ENCODE measurements at places on chromosomes 3 and 15.

DNA sequence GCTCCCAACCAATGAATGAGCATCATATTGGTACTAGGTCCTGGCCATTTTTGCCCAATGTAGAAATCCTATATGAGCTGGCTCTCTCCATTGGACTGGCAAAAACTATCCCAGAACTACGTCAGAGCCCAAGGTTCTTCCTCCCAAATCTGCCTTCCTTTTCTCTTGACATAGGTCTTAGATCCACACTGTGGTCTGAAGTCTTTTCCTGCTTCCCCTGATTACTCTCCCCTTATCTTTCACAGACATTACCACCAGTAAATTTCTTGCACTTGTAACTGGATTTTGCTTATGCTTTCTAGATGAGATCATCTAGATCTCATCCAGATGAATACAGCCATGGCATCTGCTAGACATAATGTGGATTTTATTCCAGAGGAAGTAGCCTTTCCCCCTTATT lies 141.2 kb upstream of the GADL1 start:
- DNase-seq: no peak

- DNase-seq: no peak
Measured at GRCh38 chr3:21755896-21756295, 4.9 kb upstream of the ZNF385D start.

DNA sequence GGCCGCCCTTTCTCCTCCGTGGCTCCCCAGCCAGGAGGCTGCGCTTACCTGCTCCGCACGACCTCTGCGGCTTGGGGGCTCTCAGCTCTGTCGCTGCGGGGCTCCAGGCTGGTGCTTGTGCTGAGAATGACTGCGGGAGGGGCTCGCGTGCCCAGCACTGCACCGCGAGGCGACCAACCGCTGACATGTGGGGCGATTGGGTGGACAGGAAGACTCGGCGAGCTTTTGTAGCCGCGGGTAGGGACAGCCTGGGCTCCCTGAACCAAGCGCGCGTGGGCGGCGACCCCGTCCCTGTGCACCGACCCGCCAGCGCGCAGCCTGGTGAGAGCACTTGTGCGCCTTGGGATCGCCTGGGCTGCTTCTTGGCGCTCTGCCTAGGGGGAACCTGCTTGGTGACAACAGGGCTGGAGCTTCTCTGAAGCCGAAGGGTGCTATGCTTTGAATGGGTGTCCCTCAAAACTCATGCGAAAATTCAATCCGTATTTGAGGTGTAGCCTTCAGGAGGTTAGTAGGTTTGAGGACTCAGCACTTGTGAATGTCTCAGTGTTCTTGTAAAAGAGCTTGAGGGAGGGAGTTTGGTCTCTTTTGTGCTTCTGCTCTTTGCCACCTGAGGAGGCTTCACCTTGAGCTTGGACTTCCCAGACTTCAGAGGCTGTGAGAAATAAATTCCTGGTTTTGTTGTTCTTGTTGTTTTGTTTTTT lies 50.4 kb downstream of the IL12A start:
- DNase-seq: no peak

DNA sequence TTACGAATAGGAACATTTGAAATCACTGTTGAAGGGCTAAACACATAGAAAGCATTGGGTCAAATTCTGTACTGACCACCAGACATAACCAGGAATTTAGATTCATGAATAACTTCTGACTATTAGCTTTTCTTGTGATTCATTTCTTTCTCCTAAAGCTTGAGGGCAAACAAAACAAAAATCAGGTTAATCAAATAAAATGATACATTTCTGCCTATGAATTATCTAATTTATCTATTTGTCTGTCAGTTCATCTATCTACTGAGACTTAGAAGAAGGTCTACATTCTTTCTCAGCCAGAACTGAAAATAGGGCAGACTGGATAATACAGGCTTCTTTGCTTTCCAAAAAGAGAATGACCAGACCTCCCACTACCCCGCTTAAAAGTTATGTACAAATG lies 65.9 kb upstream of the ST3GAL6 start:
- DNase-seq: no peak

DNA sequence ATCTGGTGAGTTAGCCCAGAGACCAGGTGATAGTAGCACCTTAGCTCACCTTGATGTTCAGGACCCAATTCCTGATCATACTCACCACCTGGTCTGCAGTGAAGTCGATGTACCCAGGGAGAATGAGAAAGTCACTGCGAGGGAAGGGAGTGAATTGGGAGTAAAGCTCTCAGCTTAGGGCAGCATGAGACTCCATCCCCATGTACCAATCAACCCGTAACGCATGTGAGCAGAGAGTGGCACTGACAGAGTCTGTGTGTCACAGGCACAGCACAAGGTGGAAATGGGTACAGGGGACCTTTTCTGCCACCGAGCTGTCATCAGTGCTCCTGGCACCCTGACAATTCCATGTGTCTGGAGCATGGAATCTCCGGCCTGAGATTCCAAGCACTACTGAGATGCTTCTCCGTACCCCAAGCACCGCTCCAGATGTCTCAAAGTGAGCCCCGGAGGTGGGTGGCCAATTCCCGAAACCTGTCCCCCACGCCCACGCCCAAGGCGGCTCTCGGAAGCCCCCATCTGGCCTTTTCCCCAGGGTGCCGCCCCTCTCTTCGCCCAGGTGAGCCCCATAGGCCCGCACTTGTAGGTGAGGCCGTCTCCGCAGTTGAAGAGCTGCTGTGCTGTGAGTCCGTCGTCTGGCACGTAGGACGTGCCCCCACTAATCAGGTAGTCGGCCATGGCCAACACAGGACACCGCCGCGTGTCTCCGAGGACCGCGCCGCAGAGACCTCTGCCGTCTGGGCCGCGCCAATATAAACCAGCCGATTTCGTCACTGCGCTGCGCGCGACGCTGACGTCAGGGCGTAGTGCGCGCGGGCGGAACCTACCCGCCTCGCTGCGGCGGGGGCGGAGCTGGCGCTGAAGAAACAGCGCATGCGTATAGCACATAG lies at the start of gene IMPDH2:
Gene IMPDH2, minus strand, starts transcription at position 726 of the 890 bp plus-strand sequence. Its CDS starts 48 bp downstream, at position 678.
- peak; percentile 91 for DNase-seq

DNA sequence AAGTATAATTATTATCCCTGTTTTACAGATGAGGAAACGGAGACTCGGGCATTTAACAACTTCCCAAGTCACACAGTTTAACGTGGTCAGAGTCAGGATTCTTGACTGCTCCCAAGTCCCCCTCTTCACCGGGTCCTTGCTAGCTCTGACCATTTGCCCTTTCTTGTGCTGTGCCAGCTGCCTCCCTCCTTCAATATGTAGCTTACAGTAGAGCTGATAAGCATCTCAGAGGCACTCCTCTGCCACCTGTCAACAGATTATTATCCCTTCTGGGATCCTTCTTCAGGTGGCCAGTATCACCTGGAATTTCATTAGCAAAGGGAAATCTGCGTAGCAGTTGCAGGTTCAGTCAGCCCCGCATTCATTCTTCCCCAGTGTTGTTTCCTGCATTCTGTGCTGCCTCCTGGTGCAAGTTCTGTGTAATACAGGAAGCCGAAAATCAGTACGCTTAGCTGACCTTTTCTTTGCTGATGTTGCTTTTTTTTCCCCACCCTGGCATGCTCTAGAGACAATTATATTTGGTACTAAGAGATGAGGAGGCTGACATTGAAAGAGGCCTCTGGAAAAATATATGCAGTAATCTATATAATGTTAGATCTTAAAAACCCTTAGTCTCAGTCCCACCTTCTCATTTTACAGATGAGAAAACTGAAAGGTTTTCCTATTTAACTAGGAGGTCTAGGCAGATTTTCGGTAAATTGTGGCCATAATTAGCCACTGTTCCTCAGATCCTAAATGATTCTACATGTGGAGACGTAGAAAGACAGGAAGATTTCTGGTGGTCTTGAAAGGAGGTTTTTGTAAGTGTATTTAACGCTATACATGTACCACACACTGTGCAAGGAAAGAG lies 24.8 kb downstream of the TMOD2 start:
- no peak for DNase-seq
